ENCODE measurements at places on chromosomes 2 and 18.

- H3K27ac ChIP-seq = no peak overlapping the region
- H3K27me3 ChIP-seq = no peaks in the 10 kb centered on the region
- no peak overlapping the region for H3K4me3 ChIP-seq
These were observed 59.8 kb downstream of the NOL10 start for GRCh38 chr2:10629819-10630532.

DNA sequence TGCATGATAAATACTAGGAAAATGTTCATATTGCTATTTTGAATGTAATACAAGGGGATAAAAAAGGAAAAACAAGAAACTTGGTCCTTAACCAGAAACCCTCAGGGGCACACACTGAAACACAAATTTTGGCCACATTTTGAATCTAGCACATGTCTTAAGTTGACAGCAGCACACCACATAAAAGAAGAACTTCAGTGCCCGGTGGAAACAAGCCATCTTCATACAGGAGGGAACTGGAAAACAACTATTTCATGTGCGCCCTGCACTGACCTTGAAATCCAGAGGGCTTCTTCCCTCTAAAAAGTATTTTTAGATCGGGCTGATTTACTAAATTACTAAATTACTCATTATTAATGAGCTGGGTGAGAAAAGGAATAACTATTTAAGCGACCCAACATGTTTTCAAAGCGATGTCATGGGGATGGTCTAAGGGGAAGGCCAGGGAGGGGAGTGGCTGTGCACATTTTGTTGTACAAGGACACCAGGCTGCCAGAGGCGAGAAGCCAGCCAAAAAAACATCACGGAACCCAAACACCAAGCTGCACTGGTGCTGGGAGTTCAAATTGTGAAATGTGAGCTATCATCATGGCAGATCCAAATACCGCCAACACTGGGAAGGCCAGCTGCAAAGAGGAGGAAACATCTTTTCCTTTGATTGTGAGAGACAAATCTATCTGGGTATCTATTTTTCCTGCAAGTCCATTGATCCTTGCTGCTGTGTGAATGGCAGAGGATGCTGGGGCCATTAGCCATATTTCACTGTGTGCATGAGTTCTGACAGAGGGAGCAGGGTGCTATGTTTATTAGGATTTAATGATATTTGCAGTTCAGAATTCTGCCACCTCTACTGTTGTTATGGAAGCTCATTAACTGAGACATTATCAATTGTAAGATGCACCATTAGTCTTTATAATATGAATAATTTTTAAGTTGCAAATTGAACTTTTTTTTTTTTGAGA, 150.7 kb upstream of the LMAN1 start:
- H3K27me3 ChIP-seq = no peaks in the 10 kb centered on the region
- no peaks in the 10 kb centered on the region for H3K4me1 ChIP-seq
- no peak for DNase-seq
- no peak overlapping the region for H3K4me3 ChIP-seq

DNA sequence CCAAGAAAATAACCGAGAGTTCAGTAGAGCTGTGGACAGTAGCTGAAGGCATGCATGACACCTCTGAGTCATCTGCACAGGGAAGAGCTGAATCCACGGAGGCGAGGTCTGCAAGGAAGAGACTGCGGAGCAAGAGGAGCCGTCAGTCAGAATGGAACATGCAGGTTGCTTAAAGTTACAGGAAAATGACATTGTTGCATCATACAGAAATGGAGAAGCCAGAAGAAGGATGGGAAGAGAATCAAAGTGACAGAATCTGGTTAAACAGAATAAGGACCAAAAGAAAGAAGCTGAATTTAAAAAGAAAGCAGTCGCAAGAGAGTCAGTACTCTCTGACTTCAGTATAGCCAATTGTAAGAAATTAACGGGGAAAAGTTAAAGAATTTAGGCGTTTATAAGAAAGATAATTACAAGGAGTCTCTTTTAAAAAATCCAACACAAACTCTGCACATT, 533.8 kb downstream of the ADCYAP1 start:
- no peaks in the 10 kb centered on the region for H3K27me3 ChIP-seq
- no peaks in the 10 kb centered on the region for H3K4me1 ChIP-seq
- H3K4me3 ChIP-seq = no peak overlapping the region
- DNase-seq = no peak
- H3K27ac ChIP-seq = no peak overlapping the region
- no peaks in the 10 kb centered on the region for H3K36me3 ChIP-seq

GRCh38 chr18:6521803-6522418, 107.2 kb upstream of the L3MBTL4 start:
- H3K36me3 ChIP-seq = no peaks in the 10 kb centered on the region
- no peaks in the 10 kb centered on the region for H3K4me1 ChIP-seq
- H3K27me3 ChIP-seq = no peaks in the 10 kb centered on the region
- H3K27ac ChIP-seq = no peak overlapping the region
- peak; percentile 38 for DNase-seq
- H3K4me3 ChIP-seq = no peak overlapping the region

DNA sequence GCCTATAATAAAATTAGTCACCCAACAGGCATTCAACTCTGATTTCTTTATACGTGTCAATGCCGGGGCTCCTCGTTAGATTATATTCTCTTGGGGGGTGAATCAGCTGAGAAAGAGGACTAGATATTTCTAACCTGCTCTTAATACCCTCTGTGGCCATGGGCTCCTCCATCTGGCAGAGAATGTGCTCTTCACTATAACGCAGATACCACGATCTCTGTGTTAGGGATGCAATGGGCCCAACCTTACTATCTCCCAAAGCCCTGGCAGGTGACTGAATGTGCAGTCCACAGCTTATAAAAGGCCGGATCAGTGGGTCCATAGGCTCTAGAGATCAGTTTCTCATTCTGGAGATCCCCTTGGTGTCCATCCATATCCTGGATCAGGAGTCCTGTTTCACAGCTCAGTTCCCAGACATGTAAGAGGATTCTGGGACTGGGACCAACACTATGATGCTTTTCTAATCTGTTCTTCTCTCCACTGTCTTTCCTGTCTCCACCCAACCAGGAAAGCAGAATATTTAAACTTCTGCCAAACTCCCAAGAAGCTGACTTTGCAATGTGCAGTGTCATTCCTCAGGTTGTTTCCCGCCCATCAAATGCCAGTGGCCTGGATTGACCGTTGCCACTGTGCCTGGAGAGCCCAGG, 71.4 kb upstream of the CELF4 start:
- no peak overlapping the region for H3K4me3 ChIP-seq
- H3K4me1 ChIP-seq = no peaks in the 10 kb centered on the region
- no peaks in the 10 kb centered on the region for H3K36me3 ChIP-seq
- no peaks in the 10 kb centered on the region for H3K27me3 ChIP-seq

Measured in mesenchymal stem cell (in vitro differentiated cells and primary cell).